ENCODE measurements at places on chromosomes 4 and X.

GRCh38 chr4:6160536-6160935 lies 39.8 kb downstream of the JAKMIP1 start:
- DNase-seq, result no peak

GRCh38 chrX:149648932-149649331 lies 17.3 kb upstream of the TMEM185A start:
- no peak for DNase-seq

GRCh38 chr4:55284331-55284730 lies 61.7 kb upstream of the SRD5A3 start:
- DNase-seq, result no peak

DNA sequence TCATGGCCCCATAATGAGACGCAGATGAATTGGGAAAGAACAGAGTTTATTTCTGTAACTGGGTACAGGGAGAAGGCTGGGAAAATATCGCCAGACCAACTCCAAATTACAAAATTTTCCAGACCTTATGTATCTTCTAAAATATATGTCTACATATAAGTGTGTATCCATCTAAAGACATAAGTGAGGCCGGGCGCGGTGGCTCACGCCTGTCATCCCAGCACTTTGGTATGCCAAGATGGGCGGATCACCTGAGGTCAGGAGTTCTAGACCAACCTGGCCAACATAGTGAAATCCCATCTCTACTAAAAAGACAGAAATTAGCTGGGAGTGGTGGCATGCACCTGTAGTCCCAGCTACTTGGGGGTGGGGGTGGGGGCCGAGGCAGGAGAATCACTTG lies 11.7 kb upstream of the DHRSX start:
- no peak for DNase-seq

GRCh38 chr4:41028392-41029076 lies 185.8 kb downstream of the APBB2 start:
- DNase-seq, result no peak

DNA sequence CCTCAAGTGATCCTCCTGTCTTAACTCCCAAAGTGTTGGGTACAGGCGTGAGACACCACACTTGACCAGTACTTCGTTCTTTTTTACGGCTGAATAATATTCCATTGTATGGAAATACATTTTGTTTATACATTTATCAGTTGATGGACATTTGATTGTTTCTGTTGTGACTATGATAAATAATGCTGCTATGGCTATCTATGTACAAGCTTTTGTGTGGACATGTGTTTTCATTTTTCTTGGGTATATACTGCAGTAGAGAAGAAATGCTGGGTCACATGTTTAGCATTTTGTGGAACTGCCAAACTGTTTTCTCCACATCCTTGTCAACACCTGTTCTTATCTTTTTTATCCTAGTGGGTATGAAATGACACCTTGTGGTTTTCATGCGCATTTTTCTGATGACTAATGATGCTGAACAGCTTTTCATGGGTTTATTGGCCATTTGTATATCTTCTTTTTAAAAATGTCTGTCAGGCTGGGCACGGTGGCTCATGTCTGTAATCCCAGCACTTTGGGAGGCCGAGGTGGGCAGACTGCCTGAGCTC lies 37.3 kb downstream of the SAT1 start:
- DNase-seq, result no peak

GRCh38 chrX:78532363-78532762 lies 126.8 kb downstream of the RTL3 start:
- no peak for DNase-seq

DNA sequence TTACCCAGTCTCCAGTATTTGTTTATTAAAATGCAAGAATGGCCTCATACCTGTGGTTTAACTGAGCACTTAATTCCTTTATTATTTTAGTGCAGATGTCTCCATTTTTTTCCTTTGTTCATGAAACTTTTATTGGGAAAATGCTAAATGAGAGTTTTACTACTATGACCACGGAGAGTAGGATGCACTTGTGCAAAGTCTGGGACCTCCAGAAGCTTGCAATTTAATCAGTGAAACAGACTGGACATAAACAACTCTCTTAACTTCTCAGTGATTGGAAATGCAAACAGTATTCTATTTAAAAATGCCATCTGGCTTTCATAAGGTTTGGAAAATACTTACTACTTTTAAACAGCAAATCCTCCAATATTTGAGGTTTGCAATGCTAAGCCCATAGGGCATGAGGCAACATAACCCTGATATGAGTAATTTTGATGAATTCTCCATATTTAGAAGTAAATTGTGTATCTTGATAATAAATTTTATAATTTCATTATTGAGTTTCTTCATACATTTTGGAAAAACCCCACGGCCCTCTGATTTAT lies 718.7 kb upstream of the MAGEB2 start:
- DNase-seq, result no peak

- DNase-seq, result no peak
These were observed 554 bp downstream of the CDKL5 start for GRCh38 chrX:18426004-18426320.

DNA sequence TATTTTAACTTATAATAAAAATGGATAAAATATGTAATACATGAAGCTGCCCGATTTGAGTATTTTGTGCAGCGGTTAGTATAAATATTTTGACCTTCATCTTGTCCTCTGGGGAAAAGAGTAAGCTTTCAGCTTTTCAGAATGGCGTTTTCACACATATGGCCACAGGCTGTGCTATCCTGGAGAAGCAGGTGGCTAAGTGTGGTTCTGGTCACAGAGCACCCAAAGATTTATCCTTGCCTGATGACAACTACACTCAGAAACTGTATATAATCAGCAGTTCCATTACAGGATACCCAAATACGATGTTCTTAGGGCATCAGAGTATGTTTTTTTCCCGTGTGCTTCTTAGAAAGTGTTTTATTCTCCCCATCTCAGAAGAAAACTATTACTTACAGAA lies 42.3 kb upstream of the ANK2 start:
- no peak for DNase-seq

DNA sequence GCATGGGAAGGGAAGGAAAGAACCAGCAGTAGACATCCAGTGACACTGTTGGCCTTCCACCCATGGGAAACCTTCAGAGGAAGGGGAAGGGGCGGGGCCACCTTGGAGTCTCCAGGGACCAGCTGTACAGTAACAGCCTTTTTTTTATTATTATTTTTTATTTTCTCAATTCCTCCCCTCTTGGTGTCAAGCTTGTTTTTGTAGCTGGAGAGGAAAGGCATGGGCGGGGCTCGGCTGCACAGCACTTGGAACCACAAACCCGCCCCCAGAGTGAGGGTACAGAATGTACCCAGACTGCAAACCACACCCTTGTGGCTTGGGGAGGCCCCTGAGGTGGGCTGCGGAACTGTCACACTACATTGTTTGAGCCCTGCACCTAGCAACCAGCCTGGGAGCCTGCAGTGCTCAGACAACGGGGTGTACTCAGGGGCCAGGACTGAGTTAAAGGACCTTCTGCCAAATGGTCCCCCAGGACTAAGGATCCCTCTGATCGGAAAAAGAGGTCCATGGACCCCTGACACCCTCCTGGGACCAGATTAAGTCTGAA lies 45.7 kb downstream of the PRPS1 start:
- DNase-seq, result peak; percentile 96

DNA sequence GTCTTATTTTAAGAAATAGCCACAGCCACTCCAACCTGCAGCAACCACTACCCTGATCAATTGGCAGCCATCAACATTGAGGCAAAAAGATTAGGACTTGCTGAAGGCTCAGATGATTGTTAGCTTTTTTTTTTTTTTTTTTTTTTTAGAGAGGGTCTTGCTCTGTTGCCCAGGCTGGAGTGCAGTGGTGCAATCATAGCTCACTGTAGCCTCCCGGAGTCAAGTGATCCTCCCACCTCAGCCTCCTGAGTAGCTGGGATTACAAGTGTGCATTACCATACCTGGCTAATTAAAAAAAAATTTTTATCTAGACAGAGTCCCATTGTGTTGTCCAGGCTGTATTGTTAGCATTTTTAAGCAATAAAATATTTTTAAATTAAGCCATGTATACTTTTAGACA lies 26.5 kb downstream of the RHOH start:
- DNase-seq, result no peak

DNA sequence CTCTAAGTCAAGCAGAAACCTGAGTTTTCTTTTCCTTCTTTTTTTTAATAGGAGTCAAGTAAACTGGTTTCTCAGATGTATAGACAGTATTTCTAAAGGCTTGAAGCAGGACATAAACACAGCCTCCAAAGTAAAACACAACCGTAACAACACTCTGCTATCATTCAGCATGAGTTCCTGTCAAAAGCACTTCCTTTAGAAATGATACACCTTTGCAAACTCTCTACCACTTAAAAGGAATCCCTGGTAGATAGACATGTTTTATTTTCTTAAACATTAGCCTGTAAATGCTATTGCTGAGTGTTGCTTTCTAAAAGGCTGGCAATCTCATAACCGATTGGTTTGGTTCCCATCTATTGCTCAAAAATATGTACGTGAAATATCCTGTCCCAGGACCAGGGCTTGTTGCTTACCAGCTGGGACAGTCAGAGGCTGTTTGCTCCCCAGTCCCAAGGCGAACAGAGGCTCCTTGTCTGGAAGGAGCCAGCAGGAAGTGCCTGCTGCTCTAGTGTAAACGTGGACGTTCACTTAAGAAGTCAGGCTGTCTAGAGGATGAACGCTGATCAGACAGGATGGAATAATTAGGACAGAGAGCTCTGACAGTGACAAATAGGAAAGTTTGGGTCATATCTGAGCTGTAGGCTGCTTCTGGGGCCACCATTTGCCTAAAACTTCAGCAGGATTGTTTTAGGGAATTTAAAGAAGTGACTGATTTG lies 173.9 kb upstream of the KLF3 start:
- DNase-seq, result no peak

- no peak for DNase-seq
These were observed 106.3 kb upstream of the TNIP3 start for GRCh38 chr4:121270389-121270788.

DNA sequence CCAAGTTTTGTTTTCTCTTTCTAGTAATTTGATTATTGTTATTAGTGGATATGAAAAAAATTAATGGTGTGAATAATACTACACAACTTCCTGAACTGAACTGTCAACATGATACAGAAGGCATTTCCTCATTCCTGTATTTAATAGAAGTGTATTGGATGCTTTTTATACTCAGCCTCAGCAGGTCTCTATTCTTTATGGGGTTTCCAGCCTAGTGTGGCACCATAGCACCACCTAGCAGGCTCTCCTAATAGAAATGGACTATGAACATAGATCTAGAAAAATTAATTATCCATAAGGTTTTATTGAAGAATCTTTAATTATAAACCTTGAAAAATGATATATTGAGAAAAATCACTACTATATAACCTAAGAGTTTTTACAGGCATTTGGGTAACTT lies 52.4 kb downstream of the GLRB start:
- no peak for DNase-seq

DNA sequence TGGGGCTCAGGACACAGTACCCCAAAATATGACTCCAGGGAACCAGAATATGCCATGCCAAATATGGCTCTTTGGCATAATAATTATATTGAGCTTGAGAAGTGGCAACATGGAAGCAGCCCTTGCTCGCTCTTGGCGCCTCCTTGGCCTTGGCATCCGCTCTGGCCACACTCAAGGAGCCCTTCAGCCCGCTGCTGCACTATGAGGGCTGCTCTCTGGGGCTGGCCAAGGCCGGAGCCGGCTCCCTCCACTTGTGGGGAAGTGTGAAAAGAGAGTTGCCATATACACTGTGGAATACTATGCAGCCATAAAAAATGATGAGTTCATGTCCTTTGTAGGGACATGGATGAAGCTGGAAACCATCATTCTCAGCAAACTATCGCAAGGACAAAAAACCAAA lies 18.4 kb upstream of the HERC6 start:
- DNase-seq, result no peak

DNA sequence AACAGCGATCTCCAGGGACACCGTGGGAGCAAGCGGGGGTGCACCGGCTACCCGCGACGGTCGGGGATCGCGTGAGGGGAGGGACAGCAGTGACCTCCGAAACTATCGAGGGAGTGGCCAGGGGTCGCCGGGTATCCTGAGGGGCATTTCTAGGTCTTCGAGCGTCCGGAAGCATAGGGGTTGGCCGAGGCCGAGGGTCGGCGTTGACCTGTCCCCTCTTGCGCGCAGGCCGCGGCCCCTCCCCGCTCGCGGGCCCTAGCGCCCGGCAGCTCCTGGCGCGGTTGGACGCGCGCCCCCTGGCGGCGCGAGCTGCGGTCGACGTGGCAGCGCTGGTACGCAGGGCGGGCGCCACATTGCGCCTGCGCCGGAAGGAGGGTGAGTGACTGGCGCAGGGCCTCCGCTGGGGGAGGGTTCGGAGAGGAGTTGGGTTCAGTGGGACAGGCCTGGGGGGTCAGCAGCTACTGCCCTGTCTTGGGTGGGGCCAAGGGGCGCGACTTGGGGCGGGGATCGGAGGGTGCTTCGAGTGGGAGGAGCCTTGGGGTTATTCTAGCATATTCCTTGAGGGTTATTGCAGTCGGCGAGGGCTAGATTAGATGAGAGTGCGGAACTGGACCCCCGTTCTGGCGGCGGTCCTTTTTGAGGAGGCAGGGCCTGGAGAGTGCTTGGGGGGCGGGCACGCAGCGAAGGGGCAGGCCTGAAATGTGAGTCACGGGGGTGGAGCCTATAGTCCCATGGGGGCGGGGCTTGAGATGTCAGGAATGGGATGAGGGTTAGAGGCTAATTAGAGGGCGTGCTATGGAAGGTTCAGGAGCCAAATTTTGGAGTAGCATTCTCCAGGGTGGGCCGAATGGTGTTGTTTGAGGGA lies 1.2 kb downstream of the MAGIX start:
- no peak for DNase-seq

DNA sequence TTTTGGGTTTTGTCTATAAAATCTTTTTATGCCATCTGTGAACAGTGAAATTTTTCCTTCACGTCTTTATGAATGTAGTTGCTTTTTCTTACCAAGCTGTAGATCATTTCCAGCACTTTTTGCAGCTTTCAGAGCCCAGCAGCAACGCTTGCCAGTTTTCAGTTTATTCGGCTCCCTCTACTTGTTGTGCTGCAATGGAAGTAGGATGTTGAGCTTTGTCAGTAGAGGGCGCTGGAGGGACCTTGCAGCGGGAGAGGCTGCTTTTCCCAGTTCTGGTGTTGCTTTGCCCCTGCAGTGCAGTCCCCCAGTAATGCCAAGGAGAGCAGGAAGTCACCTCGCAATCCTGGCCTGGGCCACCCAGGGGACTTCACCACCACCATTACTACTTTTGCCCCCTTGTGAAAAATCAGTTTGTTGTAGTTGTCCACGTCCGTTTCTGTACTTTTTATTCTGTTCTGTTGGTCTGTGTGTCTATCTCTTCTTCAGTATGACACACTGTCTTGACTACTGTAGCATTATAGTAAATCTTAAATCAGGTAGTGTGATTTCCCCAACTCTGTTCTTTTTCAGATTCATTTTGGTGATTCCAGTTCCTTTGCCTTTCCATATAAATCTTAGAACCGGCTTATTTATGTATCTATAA lies 21.8 kb downstream of the CMC4 start:
- DNase-seq, result no peak

All from chondrocyte (in vitro differentiated cells).